ENCODE measurements at places on chromosomes 16 and 17. TPM values are rescaled to one million over a fixed set of nuclear protein-coding genes. Genes with fewer than 3 reads are reported as not detected.

GRCh38 chr16:3038256-3038655 lies 1.5 kb upstream of the BICDL2 start:
- DNase-seq, result peak; percentile 56

DNA sequence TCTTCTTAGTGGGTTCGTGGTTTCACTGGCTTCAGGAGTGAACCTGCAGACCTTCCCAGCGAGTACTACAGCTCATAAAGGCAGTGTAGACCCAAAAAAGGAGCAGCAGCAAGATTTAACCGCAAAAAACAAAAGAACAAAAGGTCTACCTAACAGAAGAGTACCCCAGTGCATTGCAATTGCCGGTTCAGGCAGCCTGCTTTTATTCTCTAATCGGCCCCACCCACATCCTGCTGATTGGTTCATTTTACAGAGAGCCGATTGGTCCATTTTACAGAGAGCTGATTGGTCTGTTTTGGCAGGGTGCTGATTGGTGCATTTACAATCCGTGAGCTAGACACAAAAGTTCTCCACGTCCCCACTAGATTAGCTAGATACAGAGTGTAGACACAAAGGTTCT lies 2.0 kb upstream of the ARRB2 start:
- DNase-seq, result peak; percentile 36

- DNase-seq, result no peak
These were observed 39.8 kb downstream of the KSR1 start for GRCh38 chr17:27496005-27496404.

GRCh38 chr17:17472333-17472920 lies 4.4 kb upstream of the MED9 start:
- DNase-seq, result no peak

DNA sequence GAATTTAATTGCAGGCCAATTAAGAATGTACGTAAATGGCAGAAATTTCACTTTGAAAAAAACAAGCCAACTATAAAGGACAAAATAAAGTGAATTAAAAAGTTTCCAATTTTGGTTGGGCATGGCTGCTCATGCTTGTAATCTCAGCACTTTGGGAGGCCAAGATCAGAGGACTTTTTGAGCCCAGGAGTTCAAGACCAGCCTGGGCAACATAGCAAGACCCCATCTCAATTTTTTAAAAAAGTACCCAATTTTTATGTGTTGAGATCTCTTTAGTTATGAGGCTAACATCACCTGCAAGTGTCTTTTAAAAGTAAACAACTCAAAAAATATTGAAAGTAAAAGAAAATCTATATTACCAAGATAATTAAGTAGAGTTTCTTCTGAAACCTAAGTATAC lies 25.9 kb downstream of the GNA13 start:
- DNase-seq, result no peak

- DNase-seq, result no peak
These were observed 349.1 kb downstream of the SEC14L1 start for GRCh38 chr17:77489893-77490255.

GRCh38 chr16:83908798-83909197 lies 9.9 kb downstream of the MLYCD start:
- DNase-seq, result no peak

GRCh38 chr16:67393111-67393787 lies at the start of gene TPPP3:
Gene TPPP3 (minus strand): TSS chr16:67393498. CDS start chr16:67391111, 2,387 bp downstream.
- peak; percentile 91 for DNase-seq

- no peak for DNase-seq
These were observed 111.4 kb downstream of the METRNL start for GRCh38 chr17:83190601-83191387.

- no peak for DNase-seq
These were observed 2.0 kb downstream of the CDIP1 start for GRCh38 chr16:4536391-4537106.

JPT1 gene
- total RNA-seq, result 232 TPM

SLX1B gene
- total RNA-seq, result 10.9 TPM

WFIKKN1 gene
- 0.74 TPM for total RNA-seq

ABCA10 gene
- 0.29 TPM for total RNA-seq

DCXR gene
- 167 TPM for total RNA-seq

All from HT-29 (cell line).